ENCODE measurements at places on chromosomes 3 and 15.
A peak's percentile ranks its signal among the peaks of the same experiment; 100 is the strongest.

- DNase-seq, result no peak
Measured at GRCh38 chr3:140510303-140510861, 167.5 kb upstream of the TRIM42 start.

- DNase-seq, result no peak
Measured at GRCh38 chr3:127614928-127615589, 13.9 kb upstream of the PODXL2 start.

DNA sequence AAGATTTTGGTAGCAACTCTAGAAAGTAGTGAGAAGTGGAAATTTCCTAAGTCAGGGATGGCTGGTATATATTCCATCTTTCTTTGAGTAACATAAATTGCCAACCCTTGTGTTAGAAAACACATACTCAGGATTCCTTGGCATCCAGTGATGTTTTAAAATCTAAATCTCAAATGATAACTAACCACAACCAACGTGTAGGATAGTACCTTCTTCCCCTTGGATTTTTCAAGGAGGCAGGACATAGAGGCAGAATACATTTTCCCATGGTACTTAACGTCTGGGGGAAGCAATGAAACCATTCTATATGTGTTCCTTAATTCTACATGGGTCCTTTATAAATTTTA lies 93.4 kb downstream of the WDR76 start:
- DNase-seq, result no peak

DNA sequence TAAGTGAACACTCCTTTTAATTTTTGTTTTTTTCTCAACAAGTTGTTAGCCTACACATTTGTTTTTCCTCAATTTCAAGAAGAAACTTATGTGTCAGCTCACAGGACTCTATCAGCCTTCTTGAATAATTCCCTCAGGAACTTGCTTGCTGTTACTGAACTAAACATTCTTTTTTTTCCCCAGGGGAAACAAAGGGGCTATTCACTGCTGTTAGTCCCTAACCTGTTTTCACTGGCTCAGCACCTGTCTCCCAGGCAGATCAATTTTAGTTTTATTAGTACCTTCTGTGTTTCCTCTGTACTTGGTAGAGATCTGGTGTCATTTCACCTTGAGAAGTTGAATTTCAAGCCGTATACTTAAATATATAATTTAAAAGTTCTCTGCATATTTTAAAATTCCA lies 644.6 kb downstream of the CADM2 start:
- no peak for DNase-seq

GRCh38 chr3:129182390-129183185 lies 1.1 kb downstream of the CNBP start:
- DNase-seq, result peak; percentile 24

- no peak for DNase-seq
Measured at GRCh38 chr3:56467801-56468183, 475 bp downstream of the ERC2 start.

- no peak for DNase-seq
Measured at GRCh38 chr15:82183121-82184031, 79.2 kb downstream of the EFL1 start.

GRCh38 chr3:177089901-177090300 lies 107.4 kb downstream of the TBL1XR1 start:
- no peak for DNase-seq

DNA sequence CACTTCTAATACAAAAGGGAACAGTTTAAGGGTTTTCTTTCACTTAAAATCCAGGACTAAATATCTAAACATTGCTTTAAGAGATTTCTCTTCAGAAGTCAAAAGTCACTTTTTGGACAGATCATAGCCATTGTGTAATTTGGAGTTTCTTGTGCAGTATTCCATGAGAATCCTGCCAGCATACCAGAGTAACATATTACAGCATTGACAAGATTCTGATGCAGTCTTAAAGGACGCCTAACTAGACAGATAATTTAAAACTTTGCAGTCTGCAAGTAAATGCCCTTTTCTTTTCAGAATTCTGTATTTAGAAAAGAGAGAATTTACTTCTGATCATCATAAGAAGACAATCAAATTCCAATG lies 17.5 kb upstream of the IGSF10 start:
- DNase-seq, result no peak

DNA sequence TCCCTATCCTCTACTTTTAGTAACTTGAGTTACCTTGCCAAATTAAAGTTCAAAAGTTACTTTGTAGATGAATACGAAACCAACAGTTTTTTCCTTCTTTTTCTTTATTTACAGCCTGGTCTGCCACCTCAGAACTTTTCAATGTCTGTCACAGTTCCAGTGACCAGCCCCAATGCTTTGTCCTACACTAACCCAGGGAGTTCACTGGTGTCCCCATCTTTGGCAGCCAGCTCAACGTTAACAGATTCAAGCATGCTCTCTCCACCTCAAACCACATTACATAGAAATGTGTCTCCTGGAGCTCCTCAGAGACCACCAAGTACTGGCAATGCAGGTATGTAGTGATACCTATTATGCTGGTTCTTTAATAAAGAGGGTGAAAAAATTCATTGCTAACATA lies 59.0 kb downstream of the LYSMD4 start:
- DNase-seq, result no peak

DNA sequence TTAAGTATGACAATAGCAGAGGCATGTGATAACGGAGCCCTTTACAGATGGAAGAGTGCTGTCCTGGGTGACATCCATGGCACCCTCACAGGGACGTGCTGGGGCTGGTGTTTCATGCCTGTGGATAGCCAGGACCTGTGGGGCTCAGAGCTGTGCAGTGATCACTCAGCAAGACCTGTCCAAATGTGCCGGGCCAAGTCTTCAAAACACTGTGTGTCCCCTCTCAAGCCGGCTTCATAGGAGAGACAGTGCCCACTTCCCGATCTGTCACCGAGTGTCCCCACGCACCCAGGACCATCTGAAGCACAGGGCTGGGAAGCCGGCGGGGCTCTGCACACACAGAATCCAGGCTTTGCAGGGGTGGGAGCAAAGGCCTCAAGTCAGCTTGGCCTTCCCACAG lies 217.2 kb upstream of the IGF1R start:
- DNase-seq, result no peak

DNA sequence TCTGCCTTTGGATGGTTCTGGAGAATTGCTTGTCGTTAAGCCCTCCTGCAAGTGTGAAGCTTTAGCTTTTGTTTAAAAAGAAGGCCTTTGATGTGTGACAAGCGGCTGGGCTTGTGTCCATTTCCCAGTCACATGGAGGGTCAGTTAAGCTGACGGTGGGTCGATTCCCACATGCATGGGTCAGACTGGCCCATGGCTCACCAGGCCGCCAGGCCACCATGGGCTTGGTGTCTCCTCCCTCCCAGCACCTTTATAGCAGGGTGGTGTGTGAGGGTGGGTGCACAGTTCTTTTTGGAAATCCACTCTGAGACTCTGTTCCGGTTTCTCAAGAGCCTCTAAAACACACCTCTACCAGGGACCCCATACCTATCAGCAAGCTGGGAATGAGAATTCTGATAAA lies 67.2 kb downstream of the SCN5A start:
- no peak for DNase-seq

GRCh38 chr3:123070510-123070909 lies 3.7 kb downstream of the PDIA5 start:
- no peak for DNase-seq

DNA sequence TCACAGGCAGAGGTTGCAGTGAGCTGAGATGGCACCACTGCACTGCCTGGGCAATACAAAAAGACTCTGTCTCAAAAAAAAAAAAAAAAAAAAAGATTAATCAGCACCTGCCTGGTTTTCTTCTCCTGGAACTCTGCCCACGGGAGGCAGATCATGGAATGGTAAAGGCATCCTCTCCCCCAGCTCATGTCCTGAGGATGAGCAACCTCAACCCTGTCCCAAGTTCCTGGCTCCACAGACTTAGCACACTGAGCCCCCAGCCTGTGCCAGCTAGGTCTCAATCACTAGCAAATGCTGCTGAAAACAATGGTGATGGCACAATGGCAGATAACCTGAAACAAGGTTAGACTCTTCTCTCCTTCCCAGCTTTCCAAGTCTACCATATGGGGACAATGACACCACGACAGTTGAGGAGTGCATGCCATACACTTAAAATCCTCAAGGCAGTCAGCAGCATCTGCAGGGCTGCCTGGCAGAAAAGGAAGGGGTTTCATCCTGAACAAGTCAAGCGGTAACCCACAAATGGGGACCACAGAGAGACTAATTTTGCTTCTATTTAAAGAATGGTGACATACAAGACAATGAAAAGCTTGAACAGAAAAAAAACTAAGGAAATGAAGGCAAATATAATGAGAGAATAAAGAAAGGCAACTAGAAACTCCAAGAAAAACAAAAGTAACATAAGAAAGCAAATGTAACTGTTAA lies 4.8 kb downstream of the CLN6 start:
- no peak for DNase-seq

- DNase-seq, result no peak
Measured at GRCh38 chr3:61573441-61573840, 12.1 kb downstream of the PTPRG start.

DNA sequence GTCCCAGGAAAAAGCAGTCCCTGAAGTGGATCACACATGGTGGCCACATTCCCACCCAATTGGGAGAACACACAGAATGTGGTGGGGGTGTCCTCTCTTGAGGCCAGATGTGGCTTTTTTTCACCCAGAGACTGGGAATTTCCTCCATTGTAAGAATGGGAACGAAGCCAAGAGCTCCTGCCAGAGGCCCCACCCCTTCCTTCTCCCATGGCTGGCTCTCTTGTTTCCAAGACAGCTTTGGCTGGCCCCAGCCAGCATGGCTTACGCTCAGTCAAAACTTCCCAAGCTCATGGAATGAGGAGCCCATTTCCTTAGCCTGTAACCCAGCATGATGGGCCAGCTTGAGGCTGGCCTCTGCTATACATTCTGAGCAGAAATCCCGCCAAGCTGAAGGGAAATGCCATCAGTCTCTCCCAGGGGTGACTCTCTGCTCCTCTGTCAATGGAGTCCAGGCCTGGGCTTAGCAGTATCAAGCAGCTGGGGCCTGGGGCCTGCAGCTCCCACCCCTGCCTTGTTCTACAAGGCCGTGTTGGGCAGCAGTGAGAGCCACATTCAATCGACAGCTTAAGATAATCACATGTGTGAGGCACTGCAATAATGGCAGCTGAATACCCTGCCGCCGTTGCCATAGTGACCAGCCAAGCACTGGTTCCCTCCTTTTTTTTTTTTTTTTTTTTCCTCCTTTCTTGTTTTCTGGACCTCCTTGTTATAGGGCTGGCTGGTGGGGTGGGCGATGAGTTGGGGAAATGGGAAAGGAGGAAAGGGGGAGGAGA lies 142.4 kb downstream of the EPHB1 start:
- no peak for DNase-seq

DNA sequence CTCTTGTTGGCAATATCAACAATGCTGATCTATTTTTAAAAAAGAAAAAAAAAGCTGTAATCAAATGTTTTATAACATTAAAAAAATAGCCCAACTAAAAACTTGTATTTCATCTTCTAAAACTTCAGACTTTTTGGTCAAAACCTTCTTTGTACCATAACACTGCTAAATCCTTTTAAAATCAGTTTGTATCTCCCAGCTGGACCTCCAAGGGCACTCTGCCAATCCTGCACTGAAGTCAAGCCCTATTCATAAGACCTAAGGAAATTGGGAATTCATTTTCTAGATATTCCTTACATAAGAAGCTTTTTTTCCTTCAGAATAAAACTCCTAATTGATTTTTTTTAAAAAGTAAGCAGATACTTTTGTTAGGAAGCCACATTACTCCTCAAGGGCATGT lies 38.2 kb upstream of the HCLS1 start:
- DNase-seq, result no peak

- DNase-seq, result no peak
Measured at GRCh38 chr3:49747792-49748480, 24.2 kb upstream of the GMPPB start.

All from activated CD4-positive, alpha-beta T cell treated with anti-CD3 and anti-CD28 coated beads for 4 hours (primary cell).